ENCODE measurements at places on chromosomes 1 and 21.

GRCh38 chr1:178486100-178487069 is 10.4 kb downstream of the CLEC20A start:
- DNase-seq: no peak

DNA sequence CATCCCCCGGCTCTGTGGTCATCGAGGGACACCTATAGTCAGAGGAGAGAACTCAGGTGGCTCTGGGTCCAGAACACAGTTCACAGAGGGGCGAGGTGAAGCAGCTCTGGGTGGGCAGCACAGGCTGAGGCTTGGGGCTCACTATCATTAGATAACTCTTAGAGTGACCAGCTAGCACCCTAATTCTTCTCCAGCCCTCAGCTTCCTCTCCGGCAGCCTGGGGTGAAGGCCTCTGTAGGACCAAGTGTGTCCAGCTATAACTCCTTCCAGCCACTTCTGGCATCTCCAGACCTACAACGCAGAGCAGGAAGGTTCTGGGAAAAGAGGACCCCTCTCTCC is 1.4 kb downstream of the ARTN start:
- no peak for DNase-seq

- DNase-seq: no peak
Observed at GRCh38 chr1:64472805-64473204, 2.9 kb downstream of the CACHD1 start.

DNA sequence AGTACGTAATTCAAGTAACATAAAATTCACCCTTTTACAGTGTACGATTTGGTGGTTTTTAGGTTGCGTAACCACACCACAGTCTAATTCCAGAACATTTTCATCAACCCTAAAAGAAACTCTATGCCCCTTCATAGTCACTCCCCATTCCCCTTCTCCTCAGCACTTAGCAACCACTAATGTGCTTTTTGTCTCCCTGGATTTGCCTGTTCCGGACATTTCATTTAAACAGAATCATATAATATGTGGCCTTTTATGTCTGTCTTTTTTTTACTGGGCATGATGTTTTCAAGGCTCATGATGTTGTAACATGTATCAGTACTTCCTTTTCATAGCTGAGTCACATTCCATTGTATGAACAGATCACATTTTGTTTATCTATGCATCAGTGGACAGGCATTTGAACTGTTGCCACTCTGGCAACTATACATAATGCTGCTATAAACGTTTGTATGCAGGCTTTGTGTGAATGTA is 20.8 kb downstream of the OBSCN start:
- no peak for DNase-seq

DNA sequence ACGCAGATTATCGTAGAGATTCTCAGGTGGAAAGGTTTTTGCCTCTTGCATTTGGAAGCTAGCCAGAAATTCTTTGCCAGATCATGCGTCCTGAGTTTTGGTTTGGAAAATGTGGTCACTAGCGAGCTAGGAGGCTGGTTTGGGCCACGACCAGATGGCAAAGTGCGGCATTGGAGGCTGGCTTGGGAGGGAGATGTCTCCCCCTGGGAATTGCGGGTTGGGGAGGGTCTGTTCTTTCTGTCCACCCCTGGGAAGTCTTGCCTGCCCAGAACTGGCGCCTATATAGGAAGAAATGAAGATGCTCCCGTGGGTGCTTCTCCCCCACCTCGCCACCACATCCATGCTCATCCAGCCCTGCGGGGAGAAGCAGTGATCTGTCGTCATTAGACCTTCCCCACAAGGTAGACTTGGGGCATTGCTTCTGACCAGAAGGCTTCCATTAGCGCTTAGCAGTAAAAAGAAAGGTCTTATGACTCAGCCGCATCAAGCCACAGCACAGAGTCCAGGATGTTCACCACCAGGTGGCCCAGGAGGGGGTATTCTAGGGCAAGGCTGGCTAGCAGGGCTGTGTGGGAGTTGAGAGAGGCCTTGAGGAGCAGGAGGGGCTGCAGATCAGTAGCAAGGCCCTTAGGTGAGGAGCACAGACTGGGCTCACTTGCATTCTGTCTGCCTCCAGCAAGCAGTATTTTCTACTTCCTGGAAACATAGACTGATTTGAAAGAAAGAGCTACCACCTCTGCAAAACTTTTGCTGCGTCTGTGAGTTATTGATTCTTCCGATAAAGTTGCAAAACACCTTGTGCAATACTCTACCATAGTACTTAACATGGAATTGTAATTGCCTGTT is 1.5 kb upstream of the PTP4A2 start:
- peak; percentile 74 for DNase-seq

DNA sequence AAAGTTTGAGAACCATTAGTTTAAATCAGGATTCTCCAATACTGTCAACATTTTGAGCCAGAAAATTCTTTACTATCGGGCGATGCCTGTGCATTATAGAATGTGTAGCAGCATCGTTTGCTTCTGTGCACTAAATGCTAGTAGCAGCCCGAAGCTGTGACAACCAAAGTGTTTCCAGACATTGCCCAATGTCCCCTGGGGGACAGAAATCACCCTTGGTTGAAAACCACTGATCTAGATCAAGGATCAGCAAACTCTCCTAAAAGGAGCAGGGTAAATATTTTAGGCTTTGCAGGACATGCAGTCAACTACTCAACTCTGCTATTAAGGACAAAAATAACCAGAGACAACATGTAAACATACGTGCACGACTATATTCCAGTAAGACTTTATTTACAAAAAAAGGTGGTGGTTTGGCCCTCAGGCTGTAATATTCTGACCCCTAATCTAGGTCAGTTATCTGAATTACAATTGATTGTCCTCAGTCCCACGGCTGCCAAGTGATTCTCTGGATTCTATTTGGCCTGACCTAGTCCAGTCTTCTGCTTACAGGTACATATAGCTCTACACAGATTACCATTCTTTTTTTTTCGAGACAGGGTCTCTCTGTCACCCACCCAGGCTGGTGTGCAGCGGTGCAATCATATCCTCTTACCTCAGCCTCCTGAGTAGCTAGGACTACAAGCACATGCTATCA is 10.6 kb downstream of the FAF1 start:
- DNase-seq: no peak

- no peak for DNase-seq
Observed at GRCh38 chr1:1099506-1100183, 16.2 kb downstream of the C1orf159 start.

- DNase-seq: peak; percentile 72
Observed at GRCh38 chr1:203038891-203039608, 12.8 kb downstream of the PPFIA4 start.
